ENCODE measurements at places on chromosomes 2 and 18. TPM values are rescaled to one million over a fixed set of nuclear protein-coding genes. Genes with fewer than 3 reads are reported as not detected.
A peak's percentile ranks its signal among the peaks of the same experiment; 100 is the strongest.

GRCh38 chr2:71889759-71890684, 257.6 kb downstream of the CYP26B1 start:
- DNase-seq = no peak

DNA sequence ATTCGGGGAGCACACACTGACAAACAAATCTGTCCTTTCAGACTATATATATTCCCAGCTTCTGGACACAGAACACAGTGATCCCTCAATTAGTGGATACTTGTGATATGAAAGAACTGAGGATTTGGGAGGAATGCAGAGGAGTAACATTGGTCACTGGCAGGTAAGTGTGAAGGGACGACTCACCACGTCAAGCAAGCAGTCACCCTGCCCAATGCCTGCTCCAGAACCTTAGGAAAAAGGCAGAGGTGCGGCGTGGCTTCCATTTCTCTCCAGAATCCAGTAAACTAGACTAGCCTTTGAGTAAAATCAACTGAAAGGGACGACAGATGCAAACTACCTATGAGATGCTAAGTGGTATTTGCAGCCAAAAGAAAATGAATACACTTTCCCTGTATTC, 1.1 kb downstream of the CCDC93 start:
- DNase-seq = no peak

DNA sequence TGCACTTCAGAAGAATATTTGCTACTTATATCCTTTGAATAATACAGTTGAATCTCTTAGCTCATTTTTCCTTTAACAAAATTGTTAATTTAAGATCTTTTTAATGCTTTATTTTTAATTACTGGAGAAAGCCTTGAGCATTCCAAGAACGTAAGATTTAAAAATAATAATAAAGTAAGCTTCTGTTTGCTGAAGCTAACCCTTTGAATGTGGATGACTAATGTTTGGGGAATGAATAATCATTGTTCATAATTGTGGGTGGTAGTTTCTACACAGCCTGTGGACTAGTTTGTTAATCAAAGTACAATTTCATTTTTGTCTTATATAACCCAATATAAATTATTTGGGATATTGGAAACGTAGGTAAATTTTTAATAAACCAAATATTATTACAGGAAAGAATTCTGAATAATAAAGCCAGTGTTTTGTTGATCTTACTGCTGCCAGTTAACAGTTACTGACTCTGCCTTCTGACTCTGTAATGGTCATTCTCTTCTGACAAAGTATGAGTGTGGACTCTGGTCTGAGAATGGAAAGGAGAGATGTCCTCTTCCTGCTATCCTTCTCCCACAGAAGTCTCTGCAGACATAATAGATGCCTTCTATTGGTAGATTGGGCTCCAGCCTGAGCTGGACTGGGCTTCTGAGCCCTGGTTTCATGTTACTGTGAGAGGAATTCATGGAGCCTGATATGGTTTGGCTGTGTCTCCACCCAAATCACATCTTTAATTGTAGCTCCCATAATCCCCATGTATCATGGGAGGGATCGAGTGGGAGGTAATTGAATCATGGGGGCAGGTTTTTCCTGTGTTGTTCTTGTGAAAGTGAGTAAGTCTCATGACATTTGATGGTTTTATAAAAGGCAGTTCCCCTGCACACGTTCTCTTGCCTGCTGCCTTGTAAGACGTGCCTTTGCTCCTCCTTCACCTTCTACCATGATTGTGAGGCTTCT, 292.7 kb upstream of the SLC39A10 start:
- no peak for DNase-seq

GRCh38 chr2:195961873-195962272, 106.8 kb downstream of the DNAH7 start:
- DNase-seq = no peak

- DNase-seq = no peak
Measured at GRCh38 chr2:234629596-234629995, 132.7 kb upstream of the ARL4C start.

GRCh38 chr2:37871456-37872191, 53.5 kb upstream of the RMDN2 start:
- no peak for DNase-seq

- DNase-seq = no peak
Measured at GRCh38 chr2:225340923-225341322, 58.6 kb upstream of the NYAP2 start.

DNA sequence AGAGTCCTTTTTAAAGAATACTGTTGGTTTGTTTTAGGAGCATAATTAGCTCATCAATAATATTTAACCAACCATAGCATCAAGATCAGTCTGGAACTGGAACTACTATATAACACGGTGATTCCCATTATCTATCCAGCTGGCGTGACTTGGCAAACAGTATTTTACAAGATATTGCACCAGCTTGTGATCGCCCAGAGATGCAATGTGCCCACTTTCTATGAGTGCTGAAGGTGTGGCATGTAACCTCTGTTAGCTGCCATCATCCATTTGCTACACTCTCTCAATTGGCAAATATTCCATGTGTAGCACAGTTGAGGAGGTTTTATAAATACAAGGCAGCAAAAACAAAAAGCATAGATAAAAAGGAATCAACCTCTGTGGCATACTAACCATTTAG, 64.9 kb downstream of the FIGN start:
- DNase-seq = no peak

- peak; percentile 79 for DNase-seq
Measured at GRCh38 chr2:79670198-79670597, 157.3 kb downstream of the CTNNA2 start.

DNA sequence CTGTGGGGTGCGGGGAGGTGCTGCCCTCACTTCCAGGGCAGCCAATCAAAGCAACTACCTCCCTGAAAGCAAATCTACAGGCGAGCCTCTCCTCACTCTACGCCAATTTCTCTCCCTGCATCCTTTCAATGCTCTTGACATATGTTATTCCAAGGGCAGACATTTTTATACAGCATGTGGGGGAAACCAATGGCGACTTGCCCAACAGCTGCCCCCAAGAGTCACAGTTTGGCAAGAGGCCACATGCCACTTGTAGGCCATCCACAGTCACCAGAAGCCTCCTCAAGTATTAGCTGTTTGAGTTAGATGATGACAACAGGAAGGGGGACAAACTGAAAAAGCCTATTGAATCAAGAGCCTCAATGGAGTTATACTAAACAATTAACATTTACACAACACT, 114.6 kb downstream of the MYO5B start:
- no peak for DNase-seq

DNA sequence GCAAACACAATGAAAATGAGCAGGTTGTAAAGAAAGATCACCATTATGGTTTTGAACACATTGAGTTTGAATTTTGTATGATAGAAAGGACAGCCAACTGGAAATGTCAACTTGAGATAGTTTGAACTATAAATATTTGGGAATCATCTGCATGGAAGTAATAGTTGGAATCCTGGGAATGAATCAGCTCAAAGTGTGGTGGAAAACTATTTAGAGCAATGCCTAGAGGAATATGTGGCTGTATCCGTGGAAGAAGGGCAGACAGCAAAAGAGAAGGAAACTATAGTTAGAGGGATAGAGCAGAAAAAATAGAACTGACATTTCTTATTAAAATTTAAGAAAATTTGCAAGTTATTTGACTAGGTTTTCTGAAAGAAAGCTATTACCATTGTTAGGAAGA, 112.5 kb upstream of the OTX1 start:
- DNase-seq = no peak

GRCh38 chr2:178194600-178195389, 483 bp downstream of the OSBPL6 start:
- peak; percentile 74 for DNase-seq

DNA sequence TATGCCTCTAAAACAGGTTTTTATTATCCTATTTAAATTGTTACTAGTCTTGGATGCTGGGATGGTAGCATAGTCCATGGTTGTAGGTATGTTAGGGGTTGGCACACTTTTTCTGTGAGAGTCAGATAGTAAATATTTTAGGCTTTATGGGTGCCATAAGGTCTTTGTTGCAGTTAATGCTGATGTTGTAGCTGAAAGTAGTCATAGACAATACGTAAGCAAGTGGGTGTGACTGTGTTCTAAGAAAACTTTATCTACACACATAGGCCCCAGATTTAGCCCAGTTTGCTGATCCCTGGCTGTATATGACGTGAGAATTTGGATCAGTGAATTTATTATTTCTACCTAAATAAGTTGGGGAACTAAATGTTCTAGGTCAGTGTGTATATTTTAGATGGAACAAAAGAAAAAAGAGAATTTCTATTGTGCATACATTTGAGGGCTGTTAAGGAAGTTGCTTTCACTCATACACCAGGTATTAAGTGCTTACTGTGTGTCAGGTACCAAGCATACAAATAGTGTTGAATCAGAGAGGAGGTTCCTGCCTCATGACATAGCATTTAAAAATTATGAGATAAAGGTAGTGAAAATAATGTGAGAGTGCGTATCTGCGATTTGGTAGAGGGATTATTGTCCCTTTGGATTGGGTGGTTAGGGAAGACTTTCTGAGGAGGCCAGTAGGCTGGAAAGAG, 39.4 kb downstream of the AGFG1 start:
- DNase-seq = no peak

DNA sequence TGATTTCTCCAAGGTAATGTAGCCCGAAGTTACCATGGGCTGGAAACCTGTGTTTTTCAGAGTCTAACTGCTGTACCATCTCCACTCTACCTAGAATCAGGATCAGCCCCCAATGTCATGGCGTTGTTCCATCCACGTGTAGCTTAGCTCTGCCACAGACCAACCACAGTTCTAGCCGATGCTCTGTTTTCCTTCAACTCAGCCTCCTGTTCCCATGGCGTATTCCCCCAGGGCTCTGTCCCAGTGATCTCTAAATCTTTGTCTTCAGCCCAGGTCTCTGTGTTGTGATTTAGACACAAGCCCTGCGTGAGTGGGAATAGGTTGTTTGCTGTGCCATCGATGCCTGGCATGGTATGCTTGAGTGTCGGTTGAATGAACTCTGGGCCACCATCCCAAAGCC, 53.4 kb downstream of the LPIN1 start:
- no peak for DNase-seq

GRCh38 chr2:191797500-191797899, 49.4 kb downstream of the CAVIN2 start:
- DNase-seq = no peak

GRCh38 chr2:195706161-195706900, 49.3 kb downstream of the SLC39A10 start:
- peak; percentile 70 for DNase-seq

DNA sequence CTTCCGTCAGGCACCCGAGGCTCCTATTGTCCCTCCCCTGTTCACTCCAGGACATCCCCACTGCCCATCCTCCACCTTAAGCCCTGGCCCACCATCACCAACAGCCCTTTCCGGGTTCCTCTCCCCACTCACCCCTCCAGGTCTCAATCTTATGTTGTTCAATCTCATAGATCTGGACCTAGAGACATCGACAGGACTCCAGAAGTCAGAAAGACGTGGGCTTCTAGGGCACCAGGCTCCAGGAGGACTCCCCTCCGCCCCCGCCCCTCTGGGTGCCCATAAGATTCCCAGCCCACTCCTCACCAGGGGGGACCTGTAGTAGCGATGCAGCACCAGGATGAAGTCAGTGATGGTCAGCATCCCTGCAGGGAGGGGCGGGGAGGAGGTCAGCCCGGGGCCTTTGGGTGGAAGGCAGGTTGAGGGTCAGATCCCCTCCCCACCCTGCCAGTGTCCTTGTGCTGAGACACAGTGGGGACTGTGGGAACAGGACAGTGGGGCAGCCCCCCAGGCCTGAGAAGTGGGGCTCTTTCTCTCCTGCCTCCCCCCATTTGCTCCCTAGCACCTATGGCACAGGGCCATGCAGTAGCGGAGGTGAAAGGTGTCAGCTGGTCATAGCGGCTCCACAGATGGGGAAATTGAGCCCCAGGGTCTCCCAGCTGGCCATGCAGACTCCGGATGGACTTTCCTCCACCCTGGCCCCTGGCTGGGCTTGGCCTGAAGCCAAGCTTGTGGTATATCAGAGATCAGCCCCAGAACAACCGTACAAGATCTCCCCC, 3.7 kb downstream of the PRKAG3 start:
- DNase-seq = no peak

GRCh38 chr18:10111191-10111590, 197.4 kb downstream of the VAPA start:
- no peak for DNase-seq

- peak; percentile 66 for DNase-seq
Measured at GRCh38 chr2:28155627-28156026, 237.0 kb upstream of the FOSL2 start.

- peak; percentile 43 for DNase-seq
Measured at GRCh38 chr18:21830532-21830931, 89.9 kb downstream of the MIB1 start.

DNA sequence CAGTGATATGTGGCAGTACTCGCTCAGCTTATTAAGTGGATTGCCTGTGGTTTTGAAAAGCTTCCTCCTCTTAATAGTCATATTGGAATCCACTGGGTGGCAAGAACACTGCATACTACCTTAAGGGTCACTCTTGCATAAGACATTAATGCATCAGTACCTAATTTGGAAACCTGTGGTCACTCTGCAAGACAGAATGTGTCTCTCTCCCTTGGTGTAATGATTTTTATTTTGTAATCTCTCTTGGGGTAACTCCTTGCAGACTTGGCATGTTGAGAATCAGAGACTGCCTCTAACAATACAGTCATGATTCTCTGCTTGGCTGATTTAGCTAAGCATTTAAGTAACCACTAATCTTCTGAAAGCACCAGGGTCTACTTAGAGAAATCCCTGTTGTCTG, 33.0 kb upstream of the IER3IP1 start:
- no peak for DNase-seq

DNA sequence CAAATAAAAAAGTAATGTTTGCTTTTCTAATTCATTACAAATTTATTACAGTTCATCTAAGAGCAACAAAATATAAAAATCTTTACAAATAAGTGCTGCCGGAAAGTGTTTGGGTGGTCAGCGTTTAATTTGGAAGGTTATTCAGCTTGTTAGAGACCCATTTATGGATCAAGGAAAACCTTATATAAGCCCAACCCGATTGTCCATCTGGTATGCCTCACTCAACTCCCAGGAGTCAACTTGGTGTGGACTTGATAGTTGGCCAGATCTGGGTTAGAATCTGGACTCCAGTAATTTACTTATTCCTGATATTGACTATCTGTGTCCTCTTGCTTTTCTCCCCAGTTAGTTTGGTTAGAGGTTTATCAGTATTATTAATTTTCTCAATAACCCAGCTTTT, 106.2 kb downstream of the KCTD1 start:
- no peak for DNase-seq

DNA sequence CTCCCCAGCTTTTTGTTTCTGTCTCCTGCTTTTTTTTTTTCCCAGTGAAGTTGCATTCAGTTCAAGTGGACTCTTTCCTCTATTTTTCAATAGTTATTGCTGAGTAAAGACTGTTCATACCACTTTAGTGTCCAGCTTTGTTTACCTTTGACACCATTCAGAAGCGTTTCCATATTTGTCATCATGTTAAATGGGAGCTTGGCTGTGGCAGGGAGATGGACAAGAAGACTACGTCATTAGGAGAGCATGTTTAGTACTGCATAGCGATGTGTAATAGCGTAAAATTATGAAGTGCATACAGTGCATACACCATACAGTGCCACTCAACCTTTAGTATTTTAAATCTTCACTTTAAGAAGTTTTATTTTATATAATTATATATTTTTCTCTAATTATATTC, 655.9 kb downstream of the DCC start:
- no peak for DNase-seq

CAPN13 gene
- 0.94 TPM for total RNA-seq

PCARE gene
- not detected for total RNA-seq

SLC23A3 gene
- total RNA-seq = not detected

ATP5F1A gene
- 718 TPM for total RNA-seq

CTNNA2 gene
- 11.3 TPM for total RNA-seq

ACVR1 gene
- total RNA-seq = 20.0 TPM

C1QL2 gene
- 0.69 TPM for total RNA-seq

MAB21L4 gene
- total RNA-seq = not detected

ZNF396 gene
- total RNA-seq = 0.85 TPM

HMSD gene
- total RNA-seq = 0.54 TPM

OR6B2 gene
- total RNA-seq = not detected

ALK gene
- total RNA-seq = 0.35 TPM

UNC80 gene
- 0.47 TPM for total RNA-seq

GPR17 gene
- not detected for total RNA-seq

C2orf66 gene
- not detected for total RNA-seq

All from GM23338 (cell line).